Stimulated activated CD4-positive, alpha-beta T cell treated with anti-CD3 and anti-CD28 coated beads, Interleukin-1b, Interleukin-23, amount 100 ng/mL, for 1 hour (primary cell): ENCODE measurements at places on chromosomes 4 and X.

DNA sequence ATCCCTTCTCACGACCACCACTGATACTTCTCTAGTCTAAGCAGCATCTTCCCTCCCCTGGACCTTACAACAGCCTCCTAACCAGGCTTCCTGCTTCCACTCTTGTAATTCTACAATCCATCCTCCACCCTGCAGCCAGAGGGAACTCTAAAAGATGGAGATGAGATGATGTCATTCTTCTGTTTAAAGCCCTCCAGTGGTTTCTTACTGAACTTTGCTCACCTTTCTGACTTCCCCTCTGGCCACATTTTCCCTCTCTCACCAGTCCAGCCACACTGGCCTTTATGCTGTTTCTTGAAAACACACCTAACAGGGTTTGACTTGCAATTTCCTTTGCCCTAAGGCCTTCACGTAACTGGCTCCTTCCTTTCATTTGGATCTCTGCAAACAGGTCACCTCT, 191.4 kb upstream of the NHS start:
- no peak for DNase-seq

DNA sequence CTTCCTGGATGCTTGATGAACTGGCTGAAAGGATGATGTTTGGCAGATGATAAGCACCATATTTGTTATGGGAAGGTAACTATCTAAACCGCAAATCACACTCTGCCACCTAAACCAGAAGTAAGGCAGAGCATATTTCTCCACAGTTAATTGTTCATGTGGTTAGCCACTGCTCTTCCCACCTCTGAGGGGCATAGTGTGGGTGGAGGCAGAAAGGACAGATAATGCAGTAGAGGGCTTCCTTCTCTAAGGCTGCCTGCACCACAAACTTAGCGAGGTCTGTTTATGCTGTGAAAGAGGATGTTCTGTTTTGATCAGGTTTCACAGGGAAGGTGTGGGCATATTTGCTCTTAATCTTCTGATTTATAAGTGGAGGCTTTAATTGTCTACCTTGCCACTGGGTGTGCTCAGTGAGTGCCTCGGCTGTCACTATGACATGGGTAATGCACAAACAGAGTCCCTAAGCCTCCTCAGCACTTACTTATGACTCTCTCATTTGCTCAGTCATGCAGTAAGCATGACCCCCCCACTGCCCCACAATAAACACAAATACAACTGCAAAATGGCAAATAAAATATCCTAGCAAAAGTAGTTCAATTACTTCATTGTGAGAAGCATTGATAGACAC, 401.0 kb downstream of the TMA16 start:
- no peak for DNase-seq

- DNase-seq: no peak
These were observed 24.8 kb downstream of the PDHA1 start for GRCh38 chrX:19368576-19368975.

DNA sequence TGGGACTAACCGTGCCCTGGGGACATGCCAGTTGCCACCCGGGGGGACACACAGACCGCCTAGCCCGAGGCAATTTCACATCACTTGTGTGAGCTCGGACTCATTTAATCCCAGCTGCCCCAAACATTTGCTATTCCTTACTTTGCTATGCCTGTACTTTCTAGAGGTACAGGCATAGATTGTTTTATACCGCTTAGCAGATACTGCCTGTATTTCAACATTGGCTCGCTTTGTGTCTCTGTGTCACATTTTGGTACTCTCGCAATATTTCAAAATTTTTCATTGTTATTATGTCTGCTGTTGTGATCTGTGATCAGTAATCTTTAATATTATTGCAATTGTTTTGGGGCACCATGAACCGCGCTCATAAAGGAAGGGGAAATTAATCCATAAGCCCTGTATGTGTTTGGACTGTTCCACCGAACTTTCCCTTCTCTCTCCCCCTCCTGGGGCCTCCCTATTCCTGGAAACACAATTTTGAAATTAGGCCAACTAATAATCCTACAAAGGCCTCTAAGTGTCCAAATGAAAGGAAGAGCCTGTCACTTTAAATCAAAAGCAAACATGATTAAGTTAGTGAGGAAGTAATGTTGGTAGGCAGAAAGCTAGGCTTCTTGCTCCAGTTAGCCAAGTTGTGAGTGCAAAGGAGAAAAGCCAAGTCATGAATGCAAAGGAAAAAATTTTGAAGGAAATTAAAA, 568 bp upstream of the CASP6 start:
- DNase-seq: no peak

GRCh38 chrX:133513123-133513522, 97.8 kb upstream of the GPC4 start:
- DNase-seq: no peak

DNA sequence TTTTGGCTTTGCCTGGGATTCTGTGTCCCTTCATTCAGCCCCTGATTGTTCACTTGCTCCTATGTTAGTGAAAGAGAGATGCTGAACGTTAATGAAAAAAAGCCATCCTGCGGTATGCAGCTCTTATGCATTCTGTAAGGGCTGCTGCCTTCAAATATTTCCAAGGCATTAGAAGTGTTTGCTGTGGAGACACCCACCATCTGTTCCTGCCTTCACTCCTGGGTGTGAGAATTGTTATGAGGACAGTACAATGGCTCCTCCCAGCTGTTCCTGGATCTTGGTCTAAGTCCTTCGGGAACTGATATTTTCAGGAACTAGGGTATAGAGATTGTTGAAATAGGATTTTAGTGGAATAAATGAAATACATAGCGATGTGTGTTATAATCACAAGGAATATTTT, 427.1 kb upstream of the FAM47C start:
- no peak for DNase-seq

GRCh38 chr4:84501721-84502267, 2.7 kb upstream of the NKX6-1 start:
- no peak for DNase-seq
